LHCN-M2 (cell line): ENCODE measurements at places on chromosomes 11 and 22. TPM values are rescaled to one million over a fixed set of nuclear protein-coding genes. Genes with fewer than 3 reads are reported as not detected.
A peak's percentile ranks its signal among the peaks of the same experiment; 100 is the strongest.

The PISD gene
- 28.7 and 36.0 TPM in 2 replicates for total RNA-seq

The LYVE1 gene
- 0.06 TPM in 1 of 2 replicates, not detected in the other for total RNA-seq

DNA sequence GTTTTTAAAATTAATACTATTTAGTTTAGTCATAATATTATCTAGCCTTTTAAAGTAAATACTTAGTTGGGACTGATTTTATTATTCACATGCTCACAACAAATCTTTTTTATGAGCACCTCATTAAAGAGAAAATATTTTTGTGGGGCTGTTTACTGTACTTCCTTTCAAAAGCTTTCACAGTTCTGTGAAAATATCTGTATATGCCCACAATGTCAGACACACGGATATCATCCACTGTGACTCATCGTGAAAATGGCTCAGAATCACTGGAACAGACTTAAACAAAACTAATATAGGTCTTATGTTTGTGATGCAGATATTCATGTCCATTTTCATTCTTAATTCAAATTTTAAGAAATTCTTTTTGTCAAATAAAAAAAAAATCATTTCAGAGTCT is 305.2 kb downstream of the RAB38 start:
- no peak for DNase-seq

GRCh38 chr11:36034551-36035331 is 90.9 kb downstream of the LDLRAD3 start:
- DNase-seq, result peak; percentile 82

The OPCML gene
- total RNA-seq, result not detected in 2 replicates

GRCh38 chr11:105033343-105033742 is 1.6 kb downstream of the CASP1 start:
- no peak for DNase-seq

GRCh38 chr11:10492084-10492483 is 37.0 kb downstream of the AMPD3 start:
- DNase-seq, result no peak

- no peak for DNase-seq
Measured at GRCh38 chr11:36317992-36318391, 21.9 kb downstream of the PRR5L start.

- DNase-seq, result no peak
Measured at GRCh38 chr11:103789952-103790351, 246.5 kb upstream of the DDI1 start.

- DNase-seq, result no peak
Measured at GRCh38 chr11:36512016-36512415, 1.9 kb upstream of the TRAF6 start.

DNA sequence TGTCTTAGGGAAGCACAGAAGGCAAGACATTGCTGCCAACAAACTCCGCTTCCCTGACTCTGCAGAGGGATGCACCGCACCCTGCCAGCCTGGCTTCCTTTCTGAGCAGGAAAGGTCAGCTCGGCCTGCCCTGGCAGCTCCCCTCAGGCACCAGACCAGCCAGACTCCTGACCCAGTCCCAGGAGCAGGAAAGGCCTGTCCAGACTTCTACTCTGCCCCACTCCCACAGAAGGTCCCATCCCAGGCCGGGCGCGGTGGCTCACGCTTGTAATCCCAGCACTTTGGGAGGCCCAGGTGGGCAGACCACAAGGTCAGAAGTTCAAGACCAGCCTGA is 17.7 kb downstream of the ARRB1 start:
- no peak for DNase-seq

DNA sequence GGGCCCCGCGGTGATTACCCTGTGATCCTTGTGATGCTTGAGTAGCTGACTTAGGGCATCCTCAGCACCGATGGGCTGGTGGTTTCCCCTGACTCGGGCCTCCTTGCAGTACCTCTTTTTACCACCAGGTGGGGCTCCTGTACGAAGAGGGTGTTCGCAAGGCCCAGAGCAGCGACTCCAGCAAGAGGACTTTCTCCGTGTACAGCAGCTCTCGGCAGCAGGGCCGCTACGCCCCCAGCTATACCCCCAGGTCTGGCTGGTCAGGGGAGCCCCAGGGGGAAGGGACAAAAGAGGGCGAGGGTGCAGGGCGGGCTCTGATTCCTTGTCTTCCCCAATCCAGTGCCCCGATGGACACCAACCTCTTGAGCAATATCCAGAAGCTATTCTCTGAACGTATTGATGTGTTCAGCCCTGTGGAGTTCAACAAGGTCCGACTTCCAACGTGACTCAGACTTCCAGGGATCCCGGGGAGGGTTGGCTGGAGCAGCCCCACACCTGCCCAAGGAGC is 1.3 kb upstream of the TM7SF2 start:
- peak; percentile 74 for DNase-seq

DNA sequence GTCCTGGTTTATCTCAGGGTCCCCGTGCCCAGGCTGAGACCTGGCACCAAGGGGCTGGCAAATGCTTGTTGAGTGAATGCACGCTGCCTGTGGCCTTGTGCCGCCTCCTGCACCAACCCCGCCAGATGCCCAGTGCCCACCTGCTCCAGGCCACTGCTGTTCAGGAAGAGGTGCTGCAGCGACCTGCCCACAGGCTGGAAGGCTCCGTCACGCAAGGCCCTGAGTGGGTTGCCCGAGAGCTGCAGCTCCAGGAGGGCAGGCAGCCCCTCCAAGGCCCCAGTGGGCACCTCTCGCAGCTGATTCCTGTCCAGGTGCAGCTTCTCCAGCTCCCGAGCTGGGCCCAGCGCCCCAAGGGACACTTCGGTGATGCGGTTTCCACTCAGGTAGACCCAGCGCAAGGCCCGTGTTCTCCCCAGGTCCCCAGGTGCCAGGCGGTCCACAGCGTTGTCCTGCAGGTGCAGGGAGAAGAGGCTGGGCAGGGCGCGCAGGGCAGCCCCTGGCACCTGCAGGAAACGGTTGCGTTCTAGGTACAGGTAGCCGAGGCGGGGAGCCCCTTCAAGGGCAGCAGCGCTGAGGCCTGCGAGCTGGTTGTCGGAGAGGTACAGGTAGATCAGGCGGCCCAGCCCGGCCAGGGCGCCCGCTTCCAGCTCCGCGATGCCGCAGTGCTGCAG is 3.6 kb downstream of the CHADL start:
- DNase-seq, result no peak

GRCh38 chr11:96664110-96664509 is 274.3 kb downstream of the JRKL start:
- no peak for DNase-seq

DNA sequence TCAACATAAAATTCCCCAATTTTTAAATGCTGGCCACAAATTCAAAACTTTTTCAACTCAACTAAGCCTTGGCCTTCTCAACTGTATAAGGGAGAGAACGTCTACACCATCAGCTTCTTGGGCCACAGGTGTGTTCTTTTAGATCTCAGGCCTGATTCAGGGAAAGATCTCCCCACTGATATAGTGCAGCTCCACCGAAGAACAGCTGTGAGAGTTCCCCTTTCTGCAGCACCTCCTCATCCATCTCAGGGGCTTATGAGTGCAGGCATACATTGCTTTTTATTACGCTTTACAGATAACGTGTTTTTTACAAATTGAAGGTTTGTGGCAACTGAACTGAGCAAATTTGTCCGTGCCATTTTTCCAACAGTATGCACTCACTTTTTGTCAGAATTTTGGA is 8.0 kb upstream of the CD82 start:
- DNase-seq, result no peak

DNA sequence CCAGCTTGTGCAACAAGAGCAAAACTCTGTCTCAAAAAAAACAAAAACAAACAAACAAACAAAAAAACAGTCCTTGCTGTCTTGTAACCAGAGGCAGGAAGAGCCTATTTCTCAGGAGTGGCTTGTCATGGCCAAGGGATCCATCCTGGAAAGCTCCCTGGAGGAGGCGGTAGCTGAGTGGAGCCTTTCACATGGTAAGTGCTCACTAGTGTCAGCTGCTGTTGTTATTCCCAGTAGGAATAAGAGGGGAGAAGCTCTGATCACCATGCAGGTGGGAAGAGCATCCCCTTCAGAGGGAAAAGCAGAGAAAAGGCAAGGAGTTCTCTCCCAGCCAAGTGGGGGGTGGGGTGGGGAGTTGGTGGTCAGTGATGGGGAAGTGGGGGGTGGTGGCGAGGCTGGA is 54.6 kb upstream of the WNT7B start:
- DNase-seq, result no peak

The MUC5B gene
- total RNA-seq, result not detected in 2 replicates

- DNase-seq, result no peak
Measured at GRCh38 chr11:705646-706438, at the start of gene EPS8L2. Gene EPS8L2 (plus strand): TSS chr11:706231. CDS start chr11:709408, 3,177 bp downstream.

The SMIM35 gene
- not detected in 2 replicates for total RNA-seq

DNA sequence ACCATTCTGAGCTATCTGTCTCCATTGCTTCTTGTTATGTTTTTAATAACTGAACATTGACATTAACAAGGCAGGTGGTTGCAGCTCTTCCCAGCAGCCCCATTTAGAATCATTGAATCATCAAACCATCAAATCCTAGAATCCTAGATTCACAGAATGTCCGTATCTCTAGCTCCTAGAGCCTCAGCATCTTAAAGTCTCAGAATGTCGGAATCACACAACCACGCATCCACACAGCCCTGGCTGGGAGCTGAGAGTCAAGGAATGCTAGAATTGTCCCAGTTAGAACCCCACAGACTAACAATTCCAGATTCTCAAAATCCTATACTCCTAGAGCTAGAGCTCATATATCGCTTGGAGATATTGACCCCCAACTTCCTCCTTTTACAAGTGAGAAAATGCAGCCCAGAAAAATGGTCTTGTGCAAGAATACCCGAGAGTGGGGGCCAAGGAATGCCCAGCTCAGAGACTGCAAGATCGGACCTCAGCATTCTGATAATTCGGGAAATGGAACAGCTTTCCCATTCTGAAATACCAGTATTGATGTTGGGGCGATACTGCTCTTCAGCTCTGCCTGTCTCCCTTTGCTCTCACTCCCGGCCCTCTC is 38.8 kb downstream of the PDE2A start:
- DNase-seq, result no peak

The SSRP1 gene
- total RNA-seq, result 150 and 169 TPM in 2 replicates

GRCh38 chr11:130535520-130535919 is 87.1 kb downstream of the ADAMTS15 start:
- DNase-seq, result no peak

The TRIM51 gene
- not detected in 2 replicates for total RNA-seq

DNA sequence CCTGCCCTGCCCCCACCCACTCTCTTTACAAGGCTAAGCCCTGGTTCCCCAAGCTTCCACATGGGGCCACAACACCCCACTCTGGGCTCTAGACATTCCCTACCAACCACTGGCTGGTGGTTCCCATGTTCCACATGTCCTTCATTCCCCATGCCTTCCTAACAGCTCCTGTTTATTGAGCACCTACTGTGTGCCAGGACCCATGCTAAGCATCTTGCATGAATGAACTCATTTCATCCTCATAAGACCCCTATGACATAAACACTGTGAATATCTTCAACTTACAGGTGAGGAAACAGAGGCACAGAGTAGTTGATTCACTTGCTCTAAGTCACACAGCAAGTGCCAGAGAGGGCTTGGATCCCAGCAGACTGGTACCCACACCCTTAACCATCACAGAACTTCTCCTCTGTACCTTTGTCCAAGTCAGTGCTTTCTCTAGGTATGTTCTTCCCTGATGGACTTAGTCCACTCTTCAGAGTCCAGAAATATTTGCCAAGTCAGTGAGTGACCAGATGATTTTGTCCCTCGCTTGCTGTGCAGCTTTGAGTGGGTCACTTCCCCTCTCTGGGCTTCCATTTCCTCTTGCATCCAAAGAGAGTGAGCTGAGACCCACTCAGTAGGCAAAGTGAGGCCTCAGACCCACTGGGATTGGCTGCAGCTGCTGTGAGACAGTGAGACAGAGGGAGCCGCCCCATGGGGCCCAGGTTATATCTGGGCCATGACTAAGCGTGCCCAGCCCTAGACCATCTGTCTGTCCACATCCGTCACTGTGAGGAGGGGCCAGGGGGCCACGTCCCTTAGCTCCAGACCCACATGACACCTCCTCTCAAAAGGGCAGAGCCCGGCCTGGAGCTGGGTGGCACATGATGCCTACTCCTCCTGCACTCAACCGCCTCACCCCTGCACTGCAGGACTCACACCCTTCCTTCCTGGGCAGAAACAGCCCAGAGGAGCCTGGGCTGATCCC is 132.4 kb downstream of the MN1 start:
- DNase-seq, result peak; percentile 98

The UVRAG gene
- total RNA-seq, result 10.8 and 12.2 TPM in 2 replicates

- DNase-seq, result no peak
Measured at GRCh38 chr11:42205518-42205917, 746.1 kb upstream of the LRRC4C start.

- DNase-seq, result no peak
Measured at GRCh38 chr11:528815-529727, 6.3 kb downstream of the HRAS start.

The P2RY6 gene
- 0.17 TPM in 1 of 2 replicates, not detected in the other for total RNA-seq

The ADAMTS15 gene
- 0.58 and 0.92 TPM in 2 replicates for total RNA-seq

The CTSW gene
- total RNA-seq, result 0.40 TPM in 1 of 2 replicates, not detected in the other

The HEPACAM gene
- total RNA-seq, result 0.13 TPM in 1 of 2 replicates, not detected in the other

DNA sequence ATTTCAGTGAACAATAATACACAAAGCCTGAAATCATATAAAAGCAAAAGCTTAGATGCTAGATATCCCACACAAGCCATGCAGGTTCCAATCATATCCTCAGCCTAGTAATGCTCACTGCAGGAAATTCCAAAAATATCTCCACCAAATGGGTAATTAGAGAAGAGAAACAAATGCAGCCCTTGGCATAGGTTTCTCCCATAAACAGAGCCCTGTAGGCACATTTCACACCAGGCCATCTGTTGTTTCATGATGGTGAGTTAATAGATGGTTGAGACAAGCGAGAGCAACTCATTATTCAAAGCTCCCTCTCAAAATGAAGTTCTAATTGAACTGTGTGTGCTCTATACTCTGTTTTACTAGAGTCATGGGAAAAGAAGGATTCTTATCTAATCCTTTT is 154.6 kb upstream of the TRPC6 start:
- DNase-seq, result no peak

DNA sequence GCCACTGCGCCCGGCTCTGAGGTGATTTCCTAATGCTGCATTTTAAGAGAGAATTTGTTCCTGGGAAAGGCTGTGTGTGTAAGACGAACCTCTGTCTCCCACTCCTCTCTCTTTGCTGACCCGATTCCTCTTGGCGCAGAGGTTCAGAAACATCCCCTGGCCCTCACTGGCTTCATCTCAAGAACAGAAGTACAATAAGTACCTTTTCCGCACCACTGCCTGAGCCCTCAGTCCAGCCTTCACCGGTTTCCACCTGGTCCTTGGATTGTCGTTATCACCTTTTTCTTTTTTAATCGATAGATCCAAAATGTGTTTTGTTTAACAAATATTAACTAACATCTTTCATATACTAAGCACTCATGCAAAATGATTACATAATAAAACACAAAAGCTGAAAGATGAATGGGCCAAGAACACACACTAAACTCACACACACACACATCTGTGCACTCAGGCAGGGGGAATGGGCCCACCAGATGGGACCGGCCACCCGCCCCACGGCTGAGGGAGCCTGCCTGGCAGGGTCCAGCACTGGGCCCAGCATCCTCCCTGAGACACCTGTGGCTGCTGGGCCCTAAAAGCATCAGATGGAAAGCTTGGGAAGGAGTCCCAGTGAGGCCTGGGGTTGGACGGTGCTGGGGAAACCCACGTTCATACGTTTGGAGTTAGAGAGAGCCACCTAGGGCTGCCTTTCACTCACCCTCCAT is 50.4 kb upstream of the A4GALT start:
- DNase-seq, result no peak

DNA sequence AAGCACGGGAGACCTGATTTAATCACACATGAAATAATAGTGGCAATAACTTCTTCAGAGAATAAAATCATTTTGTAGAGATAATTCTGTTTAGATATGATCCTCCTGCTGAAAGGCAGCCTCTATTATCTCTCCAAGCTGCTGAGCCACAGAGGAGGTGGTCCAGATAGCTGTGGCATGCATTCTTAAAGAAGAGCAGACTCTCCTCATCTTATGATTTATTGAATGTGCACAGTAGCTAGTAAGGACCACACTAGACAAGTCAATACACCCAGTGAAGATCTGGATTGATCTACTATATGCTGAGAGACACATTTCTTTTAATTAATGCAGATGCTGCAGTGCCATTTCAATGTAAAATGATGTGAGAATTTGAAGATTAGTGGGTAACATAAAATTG is 552.9 kb upstream of the ANO3 start:
- no peak for DNase-seq
